ENCODE measurements at places on chromosomes 1 and 21. TPM values are rescaled to one million over a fixed set of nuclear protein-coding genes. Genes with fewer than 3 reads are reported as not detected.

DNA sequence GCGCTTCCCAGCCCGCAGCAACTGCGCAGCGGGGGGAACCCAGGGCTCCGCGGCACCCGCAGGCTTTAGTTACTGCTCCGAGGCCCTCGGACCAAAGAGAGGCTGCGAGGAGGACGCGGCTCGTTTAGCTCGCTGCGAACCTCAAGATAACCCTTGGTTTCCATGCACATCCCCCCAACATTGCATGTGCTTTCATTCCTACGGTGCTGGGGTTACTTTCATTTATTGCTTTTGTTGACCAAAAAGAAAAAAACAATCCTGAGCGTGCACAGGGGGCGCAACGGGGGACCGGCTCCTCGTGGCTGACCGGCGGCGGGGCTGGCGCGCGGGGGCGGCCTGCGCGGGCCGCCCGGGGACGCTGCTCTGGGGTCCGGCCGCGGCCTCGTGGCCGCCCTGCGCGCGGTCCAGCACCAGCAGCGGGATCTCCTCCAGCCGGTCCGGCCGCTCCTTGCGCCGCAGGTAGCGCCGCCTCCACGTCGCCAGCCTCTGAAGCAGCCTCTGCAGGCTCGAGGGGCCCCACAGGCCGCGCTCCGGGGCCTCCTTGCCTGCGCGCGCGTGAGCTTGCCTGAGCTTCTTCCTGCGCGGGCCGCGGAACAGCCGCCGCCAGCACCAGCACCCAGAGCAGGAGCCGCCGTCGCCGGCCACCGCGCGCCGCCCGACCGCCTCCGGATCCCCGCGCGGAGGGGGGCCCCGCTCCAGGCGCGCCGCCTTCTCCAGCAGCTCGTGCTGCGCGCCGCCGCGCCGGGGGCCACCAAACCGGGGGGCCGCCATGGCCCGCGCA, 77.4 kb downstream of the DESI2 start:
- DNase-seq: peak; percentile 36

- DNase-seq: no peak
Observed at GRCh38 chr1:247721222-247721621, 4.8 kb upstream of the OR6F1 start.

S100A2 gene
- 24.8 TPM for total RNA-seq

DNA sequence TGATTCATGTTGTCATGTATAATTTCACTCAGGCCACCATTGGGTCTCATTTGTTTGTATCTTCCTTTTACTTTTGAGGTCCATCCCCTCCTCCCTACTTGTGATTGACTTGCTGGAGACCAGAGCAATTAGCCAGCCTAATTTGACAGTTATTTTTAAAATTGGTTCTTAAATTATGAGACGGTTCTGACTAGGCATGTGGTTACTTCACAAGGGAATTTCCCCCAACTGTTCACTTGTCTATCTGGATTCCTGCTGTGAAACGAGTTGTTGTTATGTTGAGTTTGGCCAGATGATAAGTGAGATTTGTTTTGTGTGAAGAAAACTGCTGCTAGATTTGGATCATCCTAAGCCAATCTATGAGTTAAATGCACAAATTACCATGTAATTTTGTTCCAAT, 359.1 kb downstream of the BARHL2 start:
- DNase-seq: no peak

NECAP2 gene
- 52.4 TPM for total RNA-seq

OR2L3 gene
- total RNA-seq: not detected

RIPPLY3 gene
- not detected for total RNA-seq

DMBX1 gene
- not detected for total RNA-seq

GRCh38 chr1:60113028-60113427, 39.5 kb upstream of the C1orf87 start:
- no peak for DNase-seq

DNA sequence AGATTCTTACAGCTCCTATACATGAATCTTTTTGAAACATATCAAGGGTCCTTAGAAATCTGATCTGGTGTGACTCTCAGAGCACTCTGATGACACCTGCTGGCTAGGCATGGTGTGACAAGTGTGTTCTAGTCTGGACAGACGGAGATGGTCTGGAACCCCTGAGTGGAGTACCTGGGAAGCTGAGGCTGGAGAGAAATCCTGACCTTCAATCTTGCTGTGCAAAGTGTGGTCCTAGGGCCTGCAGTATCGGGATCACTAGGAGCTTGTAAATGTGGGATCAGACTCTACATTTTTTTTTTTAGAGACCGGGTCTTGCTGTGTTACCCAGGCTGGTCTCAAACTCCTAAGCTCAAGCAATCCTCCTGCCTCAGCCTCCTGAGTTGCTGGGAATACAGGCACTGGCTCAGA, 78.6 kb upstream of the SOD1 start:
- peak; percentile 57 for DNase-seq

DNA sequence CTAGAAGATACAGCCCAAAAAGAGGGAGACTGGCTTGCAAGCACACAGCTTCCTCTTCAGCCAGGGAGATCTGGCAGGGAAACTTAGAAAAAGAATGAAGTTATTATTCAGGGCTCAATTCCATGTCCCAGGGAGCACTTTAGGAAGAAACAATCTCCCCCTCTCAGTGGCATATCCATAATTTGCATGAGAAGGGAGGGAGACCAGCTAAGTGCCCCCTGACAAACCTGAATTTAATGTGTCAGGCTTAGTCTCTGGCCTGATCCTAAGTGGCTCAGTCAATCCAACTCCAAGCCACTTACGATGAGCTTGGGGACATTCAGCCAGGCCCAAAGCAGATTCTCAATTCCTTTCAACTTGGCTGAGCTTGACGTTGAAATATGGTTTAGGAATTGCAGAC, 17.7 kb upstream of the KCND3 start:
- no peak for DNase-seq

GRCh38 chr1:233491953-233492620, 121.8 kb upstream of the KCNK1 start:
- no peak for DNase-seq

DNA sequence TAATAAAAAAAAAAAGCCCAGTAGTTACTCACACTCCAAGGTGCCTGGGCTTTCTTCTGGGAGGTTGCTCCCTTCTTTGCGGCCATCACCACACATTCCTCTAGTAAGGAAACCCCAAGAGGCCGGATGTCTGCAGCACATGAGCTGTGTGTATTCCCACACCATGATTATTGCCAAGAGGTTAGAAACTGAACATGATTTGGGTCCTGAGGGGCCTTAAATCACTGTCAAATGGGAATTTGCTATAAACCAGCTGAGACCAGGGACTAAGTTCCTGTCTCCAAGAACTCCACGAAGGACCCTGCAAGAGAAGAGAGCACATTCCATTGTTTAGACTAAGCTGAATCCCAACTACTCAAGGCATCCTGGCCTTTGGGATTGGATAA, 85.3 kb upstream of the SSX2IP start:
- no peak for DNase-seq

GRCh38 chr1:73366734-73367413, 831.1 kb downstream of the LRRIQ3 start:
- no peak for DNase-seq

HAPLN2 gene
- total RNA-seq: not detected

- peak; percentile 99 for DNase-seq
Observed at GRCh38 chr1:210394281-210394821, 65.6 kb downstream of the HHAT start.

GRCh38 chr1:153339802-153340201, 8.8 kb downstream of the PGLYRP4 start:
- DNase-seq: no peak

GRCh38 chr1:53765657-53766056, 26.7 kb upstream of the GLIS1 start:
- peak; percentile 63 for DNase-seq

PNRC2 gene
- total RNA-seq: 88.2 TPM

GRCh38 chr1:152052606-152053005, 15.8 kb upstream of the S100A11 start:
- DNase-seq: peak; percentile 67

RNF207 gene
- total RNA-seq: 1.3 TPM

DNA sequence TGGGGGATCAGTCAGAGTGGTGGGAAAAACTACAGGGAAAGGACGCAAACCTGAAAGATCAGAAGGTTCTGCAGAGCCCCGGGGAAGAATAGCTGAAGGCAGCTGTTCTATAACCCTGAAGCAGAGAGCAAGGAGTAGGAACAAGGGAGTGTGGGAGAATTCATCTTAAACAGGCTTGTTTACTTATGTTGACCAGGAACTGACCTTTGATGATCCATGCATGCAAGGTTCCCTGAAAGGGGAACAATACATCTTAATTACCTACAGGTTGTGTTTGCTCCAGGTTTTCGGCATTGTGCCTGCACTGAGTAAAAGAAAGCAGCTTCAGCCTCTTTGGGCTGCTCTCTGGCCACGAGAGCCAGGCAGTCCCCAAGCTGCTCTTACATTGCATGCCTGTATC, 18.7 kb upstream of the FAM43B start:
- DNase-seq: no peak

NCF2 gene
- 0.19 TPM for total RNA-seq

GRCh38 chr1:112717263-112717873, 2.2 kb upstream of the PPM1J start:
- DNase-seq: no peak

GRCh38 chr1:171884475-171884874, 43.2 kb downstream of the DNM3 start:
- DNase-seq: peak; percentile 14

S100B gene
- total RNA-seq: not detected

PLA2G5 gene
- total RNA-seq: not detected

DNA sequence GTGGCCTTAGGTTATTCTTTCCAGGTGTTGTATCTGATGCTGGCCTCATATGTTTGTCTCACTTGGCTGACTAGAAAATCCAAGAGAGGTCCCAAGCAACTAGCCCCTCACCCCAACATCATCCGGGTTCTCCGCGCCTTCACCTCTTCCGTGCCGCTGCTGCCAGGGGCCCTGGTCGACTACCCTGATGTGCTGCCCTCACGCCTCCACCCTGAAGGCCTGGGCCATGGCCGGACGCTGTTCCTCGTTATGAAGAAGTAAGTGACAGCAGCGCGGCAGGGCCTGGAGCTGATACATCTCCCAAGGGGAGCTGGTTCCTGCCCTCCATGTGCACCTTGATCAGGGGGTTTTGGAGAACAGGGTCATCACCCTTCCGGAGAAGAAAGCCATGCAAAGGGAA, 11.2 kb downstream of the PINK1 start:
- no peak for DNase-seq

GRCh38 chr1:31795801-31796621, 19.8 kb downstream of the SPOCD1 start:
- DNase-seq: peak; percentile 64

DNA sequence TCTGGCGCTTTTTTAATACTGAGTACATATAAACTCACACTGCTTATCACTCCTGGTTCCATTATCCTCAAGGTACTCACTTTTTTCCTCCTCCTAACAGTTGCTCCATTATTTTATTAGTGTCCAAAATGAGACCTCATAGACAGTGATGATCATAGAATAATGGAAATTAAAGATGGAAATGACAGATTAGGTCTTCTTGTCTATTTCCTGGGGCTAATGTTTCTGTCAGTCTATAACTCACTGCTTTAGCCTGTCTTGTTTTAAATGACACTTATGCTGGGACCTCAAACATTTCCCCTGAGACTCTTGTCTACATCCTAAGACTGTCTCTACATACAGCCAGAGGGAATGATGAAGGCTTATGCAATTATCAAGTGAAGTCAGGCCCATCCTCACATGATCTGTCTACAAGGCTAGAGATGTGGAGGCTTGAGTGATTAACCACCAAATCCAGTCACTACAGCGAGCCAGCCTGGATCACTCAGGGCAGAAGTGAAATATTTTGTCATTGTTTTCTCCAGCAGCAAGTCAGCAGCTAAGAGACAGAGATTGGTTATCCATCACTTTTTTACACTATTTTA, 152.1 kb downstream of the ASTN1 start:
- DNase-seq: no peak

- DNase-seq: no peak
Observed at GRCh38 chr1:57341721-57342120, 82.1 kb downstream of the DAB1 start.

KPRP gene
- total RNA-seq: 0.13 TPM

- DNase-seq: peak; percentile 19
Observed at GRCh38 chr1:215719552-215719951, 152.4 kb downstream of the KCTD3 start.

TRIM63 gene
- total RNA-seq: not detected

DNA sequence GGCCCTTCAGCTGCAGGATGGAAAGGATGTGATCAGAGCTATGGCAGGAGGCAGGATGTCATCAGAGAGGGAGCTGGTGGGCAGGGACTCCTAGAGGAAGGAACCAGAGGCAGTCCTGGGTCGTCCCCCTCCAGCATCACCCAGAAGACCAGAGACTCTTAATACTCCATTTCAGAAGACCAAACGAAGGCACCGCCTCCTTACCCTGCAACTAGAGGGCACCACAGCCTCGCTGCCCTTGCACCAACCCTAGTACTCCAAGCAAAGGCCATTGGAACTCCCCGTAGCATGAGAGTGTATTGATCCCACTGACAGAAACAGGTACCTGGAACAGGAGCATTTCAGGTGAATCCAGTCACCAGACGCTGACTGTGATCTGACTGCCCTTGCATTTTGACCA, 598.1 kb downstream of the NPHP4 start:
- DNase-seq: no peak

DNA sequence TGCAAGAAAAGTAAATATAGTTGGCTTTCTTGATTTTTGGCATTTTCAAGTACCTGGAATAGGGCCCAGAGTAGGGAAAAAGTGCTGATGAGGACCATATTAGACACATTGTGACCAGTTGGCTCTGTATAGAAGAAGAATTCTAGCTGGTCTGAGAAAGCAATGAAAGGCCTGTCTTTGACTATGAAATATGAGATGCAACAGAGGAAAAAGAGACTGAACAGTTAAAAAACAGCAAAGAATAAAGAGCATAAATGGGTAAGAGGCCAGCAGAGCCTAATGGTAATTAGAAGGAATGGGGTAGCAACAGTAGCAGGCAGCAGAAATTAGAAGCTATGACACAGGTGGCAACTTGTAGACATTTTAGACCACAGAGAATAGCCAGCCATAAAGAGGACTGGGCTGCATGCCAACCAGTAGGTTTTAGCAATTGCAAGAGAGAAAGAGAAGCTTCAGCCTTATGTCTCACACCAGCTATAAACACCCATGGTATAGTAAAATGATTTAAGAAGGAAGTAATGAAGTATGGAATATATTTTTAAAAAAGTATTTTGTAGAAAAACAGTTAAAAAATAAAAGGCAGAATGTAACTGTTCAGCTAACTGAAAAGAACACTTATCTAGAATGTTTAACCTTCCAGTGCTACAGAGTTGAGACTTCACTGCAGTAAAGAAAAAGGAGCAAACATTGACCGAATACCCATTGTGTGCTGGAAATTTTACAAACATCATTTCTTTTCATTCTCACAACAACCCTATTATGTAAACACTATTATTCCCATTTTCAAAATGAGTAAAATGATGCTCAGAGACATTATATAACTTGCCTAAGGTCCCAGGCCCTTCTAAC, 114.1 kb downstream of the LHX4 start:
- DNase-seq: peak; percentile 61

DNA sequence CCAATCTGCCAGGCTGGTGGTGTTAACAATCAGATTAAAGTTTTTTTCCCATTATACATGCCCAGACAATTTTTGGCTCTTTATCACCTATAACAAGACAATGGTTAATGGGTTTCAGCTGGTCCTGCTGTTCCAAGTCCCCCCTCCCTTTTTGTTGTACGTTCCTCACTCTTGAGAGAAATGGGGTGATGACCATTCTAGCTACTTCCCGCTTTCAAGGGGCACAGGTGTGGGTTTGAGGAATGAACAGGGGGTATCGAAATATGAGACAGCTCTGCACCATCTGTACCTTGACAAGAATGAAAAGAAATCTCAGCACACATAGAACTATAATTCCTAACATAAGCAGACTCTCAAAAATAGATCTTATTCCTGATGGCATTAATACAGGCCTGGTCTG, 326.8 kb downstream of the PTPRU start:
- no peak for DNase-seq

LMOD1 gene
- total RNA-seq: 0.13 TPM

- no peak for DNase-seq
Observed at GRCh38 chr1:93690341-93690740, 8.7 kb upstream of the BCAR3 start.
